DMS79 (cell line): ENCODE measurements at places on chromosomes 7 and 10.

DNA sequence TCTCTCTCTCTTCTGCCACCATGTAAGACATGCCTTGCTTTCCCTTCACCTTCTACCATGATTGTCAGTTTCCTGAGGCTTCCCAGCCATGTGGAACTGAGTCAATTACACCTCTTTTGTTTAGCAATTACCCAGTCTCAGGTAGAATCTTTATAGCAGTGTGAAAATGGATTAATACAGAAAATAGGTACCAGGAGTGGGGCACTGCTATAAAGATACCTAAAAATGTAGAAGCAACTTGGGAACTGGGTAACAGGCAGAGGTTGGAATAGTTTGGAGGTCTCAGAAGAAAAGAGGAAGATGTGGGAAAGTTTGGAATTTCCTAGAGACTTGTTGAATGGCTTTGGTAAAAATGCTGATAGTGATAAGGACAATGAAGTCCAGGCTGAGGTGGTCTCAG, 15.6 kb downstream of the GALNTL5 start:
- no peak for DNase-seq

DNA sequence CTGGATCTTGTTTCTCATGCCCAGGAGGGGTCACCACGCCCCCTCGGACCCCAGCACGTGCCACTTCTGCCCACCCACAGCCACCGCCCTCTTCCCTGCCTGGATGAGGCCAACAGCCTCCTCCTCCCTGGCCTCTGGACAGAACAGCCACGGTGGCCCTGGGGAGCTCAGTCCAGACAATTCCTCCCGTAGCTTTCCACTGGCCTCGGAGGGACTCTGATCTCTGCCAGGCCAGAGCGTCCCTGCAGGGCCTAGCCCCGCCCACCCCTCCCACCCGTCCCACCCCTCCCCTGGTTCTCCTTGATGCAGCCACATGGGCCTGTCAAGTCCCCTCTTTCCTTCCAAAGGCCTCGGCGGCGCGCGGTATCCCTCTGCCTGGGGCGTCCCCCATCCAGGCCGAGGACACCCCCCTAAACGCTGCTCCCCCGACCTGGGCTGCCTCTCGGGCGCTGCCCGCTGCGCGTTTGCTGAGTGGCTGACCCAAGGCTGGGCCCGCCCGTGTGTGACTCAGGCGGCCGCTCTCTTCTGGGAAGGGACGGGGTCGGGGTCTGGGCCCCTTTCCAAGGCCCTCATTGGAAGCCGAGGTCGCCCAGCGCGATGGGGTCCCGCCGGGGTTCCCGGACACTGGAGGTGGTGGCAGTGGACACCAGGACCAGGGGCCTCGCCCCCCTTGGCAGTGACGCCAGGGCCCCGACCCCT, 557 bp downstream of the TMEM120A start:
- DNase-seq = no peak

GRCh38 chr7:44451123-44451522, 39.3 kb downstream of the NUDCD3 start:
- no peak for DNase-seq

GRCh38 chr7:29278337-29279069, 83.9 kb downstream of the CHN2 start:
- no peak for DNase-seq

DNA sequence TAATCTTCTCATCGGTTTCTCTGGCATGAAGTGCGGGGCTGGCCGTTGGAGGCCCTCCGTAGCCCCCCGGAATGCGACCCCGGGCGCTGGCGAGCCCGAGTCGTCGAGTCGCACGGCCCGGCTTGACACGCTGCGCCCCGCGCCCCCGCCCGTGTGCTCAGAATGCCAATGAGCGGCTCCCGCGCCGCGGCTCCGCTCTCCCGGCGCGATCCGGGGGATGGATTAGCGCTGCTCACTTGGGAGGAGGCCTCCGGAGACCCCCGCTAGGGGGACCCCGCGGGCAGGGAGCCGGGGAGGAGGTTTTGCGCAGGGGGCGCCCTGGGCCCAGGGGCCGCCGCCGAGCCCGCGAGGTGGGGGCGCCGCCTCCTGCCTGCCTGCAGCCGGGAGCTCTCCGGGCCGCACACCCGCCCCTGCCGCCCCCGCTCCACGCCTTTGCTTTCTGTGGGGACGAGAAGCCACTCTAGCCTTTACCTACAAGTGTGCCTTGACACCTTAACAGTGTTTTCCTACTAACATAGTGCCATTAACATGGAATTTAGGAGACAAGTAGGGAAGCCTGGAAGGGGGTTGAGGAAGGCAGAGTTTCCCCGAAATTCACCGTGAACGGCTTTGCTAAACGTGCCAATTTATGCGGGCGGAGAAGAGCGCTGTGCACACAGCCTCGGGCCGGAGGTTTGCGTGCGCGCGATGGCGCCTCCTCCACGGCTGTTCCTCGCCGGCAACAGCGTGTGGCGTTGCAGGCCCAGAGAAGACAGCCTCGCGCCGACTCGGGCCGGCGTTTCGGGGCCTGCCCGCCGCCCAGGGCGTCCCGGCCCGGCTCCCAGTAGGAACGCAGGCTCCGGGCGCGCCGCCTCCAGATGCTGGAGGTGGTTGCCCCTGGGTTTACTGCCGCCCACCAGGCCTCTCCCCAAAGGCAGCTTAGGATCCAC, 7.1 kb downstream of the SHH start:
- peak; percentile 55 for DNase-seq

DNA sequence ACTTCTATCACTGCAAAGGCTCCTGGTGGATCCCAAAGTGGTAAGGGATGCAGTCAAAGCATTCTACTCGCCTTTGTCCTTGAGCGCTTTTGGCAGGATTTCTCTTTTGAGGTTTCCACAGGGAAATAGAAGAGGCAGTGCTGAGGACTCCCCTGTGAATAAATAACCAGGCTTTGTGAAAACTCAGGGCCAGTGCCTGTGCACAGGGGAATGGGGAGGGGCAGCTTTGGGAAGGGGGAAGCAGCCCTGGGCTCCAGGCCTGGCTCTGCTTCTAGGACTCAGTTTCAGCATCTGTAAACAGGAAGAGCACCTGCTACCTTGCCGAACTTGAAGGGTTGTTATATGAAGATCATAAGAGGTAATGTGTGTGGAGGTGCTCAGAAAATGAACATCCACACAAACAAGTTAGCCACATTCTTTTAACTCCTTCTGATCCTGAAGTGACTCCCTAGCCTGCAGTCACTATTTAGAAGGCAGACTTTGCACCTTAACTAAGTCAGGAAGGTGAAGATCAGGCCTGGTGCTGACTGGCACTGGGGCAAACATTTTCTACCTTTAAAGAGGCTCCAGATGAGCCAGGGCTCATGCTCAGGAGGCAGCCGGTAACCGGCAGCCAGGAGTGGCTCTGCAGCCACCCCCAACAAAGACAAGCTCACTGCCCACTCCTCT, 22.5 kb upstream of the MMP21 start:
- DNase-seq = no peak

DNA sequence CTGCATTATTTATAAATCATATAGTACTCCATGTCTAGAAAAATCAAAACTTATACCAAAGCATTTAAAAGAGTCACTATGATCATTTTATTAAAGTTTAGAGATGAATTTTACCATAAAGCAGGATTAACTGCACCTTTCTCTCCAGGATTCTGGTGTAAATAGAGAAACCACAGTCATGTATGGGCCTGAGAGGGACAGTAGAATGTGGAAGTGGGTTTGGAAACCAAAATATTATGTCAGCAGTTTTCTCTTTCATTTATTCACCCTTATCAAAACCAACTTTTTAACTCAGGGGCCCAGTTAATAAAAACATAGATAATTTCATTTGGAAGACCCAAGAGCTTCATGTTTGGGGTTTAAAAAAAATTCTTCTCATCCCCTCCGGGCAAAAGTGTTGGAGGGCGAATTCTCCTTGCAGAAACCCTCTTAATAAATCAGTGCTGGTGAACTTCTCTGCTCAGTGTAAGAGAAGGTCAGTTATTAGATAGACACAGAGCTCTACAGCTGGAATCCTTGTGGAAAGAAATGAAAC, 266.2 kb downstream of the CREB5 start:
- DNase-seq = no peak

DNA sequence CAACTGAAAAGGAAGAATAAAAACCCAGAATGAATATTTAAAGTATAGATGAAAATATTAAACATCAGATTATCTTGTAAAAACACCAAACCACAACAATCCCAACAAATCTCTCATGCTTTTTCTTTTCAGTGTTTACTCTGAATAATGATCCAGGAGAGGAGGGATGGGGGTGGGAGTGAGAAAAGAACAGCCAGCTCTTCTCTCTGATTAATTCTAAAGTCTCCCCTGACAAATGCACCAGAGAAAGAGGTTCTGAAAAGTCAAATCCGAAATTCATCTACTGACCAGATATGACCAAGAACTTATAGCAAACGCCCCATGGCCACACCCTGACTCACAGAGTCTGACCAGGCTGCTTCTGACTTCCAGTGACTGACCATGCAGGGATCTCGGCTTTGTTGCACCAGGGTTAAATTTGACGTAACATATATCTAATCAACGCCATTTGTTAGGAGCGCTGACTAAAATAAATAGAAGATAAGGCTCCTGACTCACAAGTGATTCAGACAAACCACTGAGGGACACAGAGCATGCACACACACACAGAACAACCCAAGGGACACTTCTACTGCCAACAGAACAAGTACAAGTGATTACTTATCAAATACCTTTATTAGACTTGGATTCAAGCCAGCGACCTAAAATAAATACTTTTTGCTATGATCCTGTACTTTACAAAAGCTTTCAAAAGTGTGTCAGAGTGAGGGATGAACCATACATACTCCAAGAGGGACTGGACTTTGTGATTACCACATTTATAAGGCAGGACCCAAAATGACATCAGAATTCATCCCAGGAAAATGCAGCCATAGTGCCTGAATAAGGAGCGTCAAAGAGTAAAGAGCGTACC, 9.3 kb upstream of the SPOCK2 start:
- no peak for DNase-seq

DNA sequence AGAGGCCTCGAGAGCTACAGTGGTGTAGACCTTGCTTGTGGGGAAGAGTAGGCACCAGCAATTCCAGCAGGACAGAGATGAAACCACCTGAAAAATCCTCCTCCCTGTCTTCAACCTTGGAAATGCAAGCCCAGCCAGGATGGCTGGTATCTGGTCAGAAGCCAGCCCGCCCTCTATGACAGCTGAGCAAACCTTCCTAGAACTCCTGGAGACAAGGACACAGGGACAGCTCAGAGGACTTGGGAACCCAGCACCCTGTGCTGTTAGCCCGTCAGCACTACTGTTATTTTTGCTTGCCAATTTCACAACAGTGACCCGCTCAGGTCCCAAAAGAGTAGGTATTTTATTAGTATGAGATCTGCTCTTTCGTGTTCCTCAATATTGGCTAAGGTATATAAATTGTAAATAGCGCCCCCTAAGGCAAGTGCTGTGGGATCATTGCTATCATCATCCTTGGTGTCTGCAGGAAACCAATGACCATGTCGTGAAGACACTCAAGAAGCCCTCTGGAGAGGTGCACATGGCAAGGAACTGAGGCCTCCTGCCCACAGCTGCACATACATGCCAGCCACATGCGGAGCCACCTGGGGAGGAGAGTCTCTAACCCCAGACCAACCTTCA, 156.5 kb upstream of the CHST15 start:
- no peak for DNase-seq

DNA sequence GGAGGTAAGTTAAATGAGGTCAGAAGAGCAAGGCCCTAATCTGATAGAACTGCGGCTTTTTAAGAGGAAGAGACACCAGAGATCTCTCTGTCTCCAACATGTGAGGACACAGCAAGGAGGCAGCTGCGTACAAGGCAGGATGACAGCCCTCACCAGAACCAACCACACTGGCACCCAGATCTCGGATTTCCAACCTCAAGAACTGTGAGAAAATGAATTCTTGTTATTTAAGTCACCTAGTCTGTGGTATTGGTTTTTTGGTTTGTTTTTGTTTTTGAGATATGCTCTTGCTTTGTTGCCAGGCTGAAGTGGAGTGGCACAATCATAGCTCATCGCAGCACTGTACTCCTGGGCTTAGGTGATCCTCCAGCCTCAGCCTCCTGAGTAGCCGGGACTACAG, 127.2 kb downstream of the DLG5 start:
- no peak for DNase-seq

DNA sequence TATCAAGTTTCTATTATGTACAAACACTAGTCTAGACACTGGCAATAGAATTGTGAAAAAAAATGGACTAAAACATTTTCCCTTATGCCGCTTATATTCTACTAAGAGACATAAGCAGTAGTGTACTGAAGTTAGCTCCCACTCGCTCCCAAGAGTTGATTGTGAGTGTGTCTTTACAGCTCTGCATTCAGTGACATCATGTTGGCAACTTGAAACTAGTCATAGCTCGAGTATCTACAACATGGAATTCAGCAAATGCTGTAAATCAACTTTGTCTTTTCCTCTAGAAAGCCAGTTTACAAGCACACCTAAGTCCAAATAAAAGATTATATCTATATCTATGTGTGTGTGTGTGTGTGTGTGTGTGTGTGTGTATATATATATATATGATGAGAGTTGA, 58.8 kb upstream of the MAGI2 start:
- no peak for DNase-seq

DNA sequence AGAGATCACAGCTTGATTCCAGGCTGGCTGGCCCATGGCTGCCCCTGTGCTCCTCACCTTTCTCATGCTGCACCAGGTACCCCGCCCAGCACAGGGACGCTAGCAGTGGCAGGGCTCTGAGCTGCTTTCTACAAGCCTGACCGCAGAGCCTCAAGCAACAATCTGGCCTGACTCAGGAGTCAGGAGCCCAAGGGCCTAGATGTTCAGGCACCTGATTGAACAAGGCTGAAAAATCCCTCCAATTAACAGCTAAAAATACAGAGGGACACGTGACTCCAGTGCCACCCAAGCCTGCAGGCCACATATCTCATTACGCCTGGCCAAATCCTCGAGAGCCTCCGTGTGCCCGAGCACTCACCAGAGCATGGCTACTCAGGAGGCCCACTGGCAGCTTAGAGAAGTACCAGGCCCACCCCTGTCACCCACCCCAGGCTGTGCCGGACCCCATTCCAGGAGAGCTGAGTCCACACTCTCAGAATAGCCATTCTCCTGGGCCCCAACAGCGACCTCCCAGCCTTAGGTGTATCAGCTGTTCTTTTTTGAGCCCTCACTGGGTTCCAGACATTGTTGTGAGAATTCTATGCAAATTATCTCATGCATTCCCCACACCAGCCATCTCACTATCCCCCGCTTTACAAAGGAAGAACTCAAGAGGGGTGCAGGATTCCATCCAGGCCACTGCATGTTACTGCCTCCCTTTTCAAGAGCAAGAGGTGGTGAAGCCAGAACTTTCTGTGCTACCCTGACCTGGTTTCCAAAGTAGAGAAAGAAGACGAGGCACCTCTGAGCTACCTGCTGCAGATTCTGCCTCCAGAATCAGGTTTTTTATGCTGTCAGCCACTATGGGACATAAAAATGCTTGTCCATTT, 98.3 kb downstream of the COL13A1 start:
- DNase-seq = no peak

- no peak for DNase-seq
Observed at GRCh38 chr7:44519546-44519945, 21.6 kb downstream of the NPC1L1 start.

- no peak for DNase-seq
Observed at GRCh38 chr7:70474639-70475234, 657.2 kb upstream of the GALNT17 start.
